MM.1S (cell line): ENCODE measurements at places on chromosomes 6 and 20.

DNA sequence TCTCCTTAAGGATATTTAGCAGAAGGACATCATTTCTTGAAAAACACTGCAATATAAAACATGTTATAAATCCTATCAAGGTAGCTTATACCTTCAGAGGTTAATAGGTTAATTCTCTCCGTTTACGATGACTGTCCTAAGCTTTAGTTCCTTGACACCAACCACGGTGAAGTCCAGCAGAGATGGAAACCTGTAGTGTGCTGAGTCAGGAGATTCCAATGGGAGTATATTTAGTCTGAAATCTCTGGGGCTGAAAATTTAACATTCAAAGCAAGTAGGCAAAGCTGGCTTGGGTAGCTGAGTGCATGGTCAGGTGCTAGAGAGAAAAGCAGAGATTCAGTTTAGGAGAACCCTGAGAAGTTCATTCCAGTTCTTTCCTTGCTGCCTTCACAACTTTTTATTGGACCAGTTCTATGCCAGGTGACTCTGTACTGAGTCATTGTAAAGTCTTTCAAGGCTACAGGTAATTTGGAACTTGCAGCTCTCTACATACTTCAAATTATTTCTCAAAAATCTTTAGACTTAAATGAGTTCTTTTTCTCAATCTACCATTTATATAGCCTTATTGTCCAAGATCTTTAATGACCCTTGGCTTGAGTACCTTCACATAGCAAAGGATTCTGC, 1009.4 kb upstream of the FLRT3 start:
- no peak for DNase-seq

- DNase-seq: no peak
These were observed 38.5 kb downstream of the EDN1 start for GRCh38 chr6:12328701-12329100.

GRCh38 chr6:159168536-159169192, 536 bp upstream of the FNDC1 start:
- DNase-seq: no peak

GRCh38 chr20:43068482-43068881, 121.2 kb downstream of the PTPRT start:
- DNase-seq: no peak

GRCh38 chr6:22751223-22751622, 181.9 kb downstream of the HDGFL1 start:
- no peak for DNase-seq

DNA sequence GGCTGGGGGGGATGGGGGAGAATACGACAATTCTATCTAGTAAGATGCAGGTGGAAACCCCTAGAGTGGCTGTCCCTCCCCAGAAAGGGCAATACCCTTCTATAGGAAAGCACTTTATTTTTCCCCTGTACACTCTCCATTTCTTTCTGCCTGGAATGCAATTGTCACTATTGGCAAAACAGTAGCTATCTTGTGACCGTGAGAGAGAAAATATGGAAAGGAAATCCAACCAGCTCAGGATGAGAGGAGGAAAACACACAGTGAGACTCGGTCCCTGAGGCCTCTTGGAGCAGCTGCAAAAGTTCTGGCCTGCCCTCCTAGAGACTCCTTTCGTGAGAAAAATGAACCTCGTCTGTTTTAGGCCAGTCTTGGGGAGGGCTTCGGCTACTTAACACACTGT, 43.4 kb downstream of the FAM50B start:
- DNase-seq: no peak

DNA sequence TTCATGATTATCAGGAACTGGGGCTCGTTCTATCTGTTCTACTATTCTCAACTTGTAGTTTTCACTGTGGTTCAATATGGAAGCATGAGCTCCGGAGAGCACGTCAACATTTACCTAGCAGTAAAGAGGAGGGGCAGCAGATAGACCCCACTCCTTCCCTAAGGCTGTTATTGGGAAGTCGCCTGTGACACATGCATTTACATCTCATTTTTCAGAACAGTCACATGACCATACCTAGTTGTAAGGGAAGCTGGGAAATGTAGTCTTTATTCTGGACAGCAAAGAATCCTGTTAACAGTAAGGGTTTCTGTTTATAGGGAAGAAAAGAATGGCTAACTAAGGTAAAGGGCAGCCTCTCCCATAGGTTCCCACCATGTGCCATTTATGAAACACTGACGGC, 158.3 kb downstream of the ZFP64 start:
- DNase-seq: no peak

DNA sequence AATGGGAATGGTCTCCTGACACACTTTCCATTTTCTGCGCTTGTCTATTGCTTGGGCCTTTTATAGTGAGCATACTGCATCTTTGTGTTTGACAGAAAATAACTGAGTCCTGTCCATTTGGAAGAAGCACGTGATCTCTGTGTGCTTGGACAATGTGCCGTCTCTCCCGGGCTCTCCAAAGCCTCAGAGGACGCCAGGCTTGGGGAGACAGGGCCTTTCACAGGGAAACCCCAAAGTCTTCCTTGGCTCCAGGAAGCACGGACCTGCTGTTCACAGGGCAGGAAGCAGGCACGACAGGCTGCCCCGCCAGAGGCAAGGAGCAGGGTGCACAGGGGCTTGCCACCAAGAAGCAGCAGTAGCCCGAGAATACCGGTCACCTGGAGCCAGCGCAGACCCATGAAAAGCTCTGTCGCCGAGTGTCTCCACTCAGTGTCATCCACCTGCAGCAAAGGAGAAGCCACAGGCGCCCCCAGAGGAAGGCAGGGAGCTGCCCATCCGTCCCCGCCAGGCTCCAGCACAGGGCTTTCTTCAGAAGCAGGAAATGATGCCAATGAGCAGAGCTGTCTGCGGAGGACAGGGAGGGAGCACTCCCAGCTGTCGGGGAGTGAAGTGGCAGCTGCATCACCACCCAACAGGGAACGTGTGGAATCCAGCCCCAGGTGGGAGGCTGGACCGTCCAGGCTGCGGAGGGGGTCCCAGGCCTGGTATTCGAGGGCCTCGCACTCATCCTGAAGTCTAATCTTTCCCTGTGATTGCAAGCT, 135.1 kb downstream of the AGPAT4 start:
- DNase-seq: no peak

- DNase-seq: no peak
These were observed 73.1 kb upstream of the EZR start for GRCh38 chr6:158892266-158892665.
